NCI-H524 (cell line): ENCODE measurements at places on chromosomes 11 and 22.

DNA sequence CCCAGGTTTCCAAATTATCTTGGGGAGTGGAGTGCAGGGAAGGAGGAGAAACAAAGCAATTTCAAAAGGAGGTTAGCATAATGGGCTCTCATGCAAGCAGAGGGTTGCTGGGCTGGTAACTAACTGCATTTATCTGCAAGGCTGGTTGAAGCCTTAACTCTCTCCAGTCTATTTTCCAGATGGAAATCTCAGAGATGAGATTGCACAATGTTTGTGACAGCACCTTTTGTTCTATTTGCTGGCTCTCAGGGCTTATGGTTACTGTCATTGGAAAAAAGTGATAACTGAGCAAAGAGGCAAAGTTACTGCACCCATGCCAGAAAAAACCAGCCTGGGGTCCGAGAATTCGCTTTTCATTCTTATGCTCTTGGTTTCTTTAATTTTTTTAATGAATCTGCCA is 33.2 kb downstream of the ABCC8 start:
- DNase-seq = no peak

- peak; percentile 54 for DNase-seq
Observed at GRCh38 chr11:46382646-46383403, 1.4 kb downstream of the MDK start.

DNA sequence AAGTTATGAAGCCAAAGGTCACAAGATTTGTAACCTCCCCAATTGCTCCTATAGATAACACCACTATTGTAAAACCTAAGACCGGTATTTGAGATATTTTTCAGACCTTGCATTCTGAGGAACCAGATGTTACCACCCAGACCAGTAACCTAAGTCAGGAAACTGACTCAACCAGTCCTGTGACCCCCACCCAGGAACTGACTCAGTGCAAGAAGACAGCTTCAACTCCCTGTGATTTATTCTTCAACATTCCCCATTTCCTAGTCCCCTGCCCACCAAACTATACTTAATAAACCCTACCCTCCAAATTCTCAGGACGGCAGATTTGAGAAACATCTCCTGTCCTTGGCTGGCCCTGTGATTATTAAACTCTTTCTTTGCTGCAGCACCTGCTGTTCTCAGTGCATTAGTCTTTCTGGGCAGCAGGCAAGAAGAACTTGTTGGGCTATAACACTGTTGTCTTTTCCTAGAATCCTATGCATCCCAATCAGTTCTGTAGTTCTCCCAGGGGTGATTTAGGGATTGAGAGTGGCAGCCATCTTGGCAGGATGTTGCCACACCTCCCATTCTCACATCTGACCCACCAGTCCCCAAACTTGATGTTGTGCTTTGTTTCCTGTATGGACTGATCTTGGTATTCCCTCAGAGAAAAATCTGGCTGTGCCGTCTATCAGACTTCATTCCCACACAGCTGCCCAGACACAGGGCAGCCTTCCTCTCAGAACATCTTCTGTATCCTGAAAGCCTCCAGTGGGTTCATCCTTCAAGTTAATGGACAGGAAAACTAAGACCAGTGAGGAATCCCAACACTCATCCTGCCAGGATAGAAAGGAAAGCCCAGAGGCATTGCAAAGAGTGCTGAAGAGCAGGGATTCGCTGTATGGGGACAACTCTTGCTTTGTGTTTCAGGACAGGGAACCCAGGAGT is 104.0 kb downstream of the PDE2A start:
- DNase-seq = no peak

GRCh38 chr11:99781074-99781473 is 760.3 kb downstream of the CNTN5 start:
- no peak for DNase-seq

- no peak for DNase-seq
Observed at GRCh38 chr22:23527971-23528740, 51.9 kb downstream of the IGLL1 start.

- peak; percentile 36 for DNase-seq
Observed at GRCh38 chr22:25027959-25028840, 75.7 kb downstream of the KIAA1671 start.

DNA sequence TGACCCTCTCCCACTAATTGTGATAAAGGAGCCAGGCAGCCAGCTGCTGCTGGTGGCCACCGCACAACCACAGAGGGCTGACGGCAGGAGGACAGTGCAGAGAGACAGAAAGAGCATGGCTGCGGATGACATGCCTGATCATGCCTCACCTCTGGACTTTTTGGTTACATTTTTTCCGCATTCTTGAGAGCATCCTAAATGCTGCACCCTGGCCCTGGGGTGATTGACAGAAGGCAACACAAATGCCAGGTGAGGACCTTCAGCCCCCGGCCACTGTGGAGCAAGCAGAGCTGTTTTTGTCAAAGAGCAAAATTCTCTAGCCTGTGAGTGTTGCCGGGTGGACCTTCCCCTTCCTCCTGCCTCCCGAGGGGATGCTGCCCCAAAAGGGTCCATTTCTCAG is 78.5 kb downstream of the RPS6KA4 start:
- DNase-seq = no peak

DNA sequence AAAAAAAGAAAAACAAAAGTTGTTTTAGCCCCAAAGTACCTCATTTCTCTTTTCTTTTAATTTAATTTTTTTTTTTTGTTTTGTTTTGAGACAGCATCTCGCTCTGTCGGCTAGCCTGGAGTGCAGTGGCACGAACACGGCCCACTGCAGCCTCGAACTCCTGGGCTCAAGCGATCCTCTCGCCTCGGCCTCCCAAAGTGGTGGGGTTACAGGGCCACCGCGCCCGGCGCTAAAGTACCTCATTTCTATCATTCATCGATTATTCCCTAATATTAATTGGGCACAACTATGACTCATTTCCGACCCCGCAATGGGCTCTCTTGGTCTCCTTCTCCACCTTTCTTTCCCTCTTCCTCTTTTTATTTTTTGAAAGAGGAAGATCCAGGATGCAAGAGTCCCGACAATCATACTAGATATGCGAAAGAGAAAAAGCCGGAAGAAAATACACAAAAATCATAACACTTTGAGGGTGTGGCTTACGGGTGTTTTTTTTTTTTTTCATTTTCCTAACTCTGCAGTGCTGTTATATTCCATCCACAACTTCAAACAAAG is 475 bp upstream of the AIP start:
- no peak for DNase-seq

DNA sequence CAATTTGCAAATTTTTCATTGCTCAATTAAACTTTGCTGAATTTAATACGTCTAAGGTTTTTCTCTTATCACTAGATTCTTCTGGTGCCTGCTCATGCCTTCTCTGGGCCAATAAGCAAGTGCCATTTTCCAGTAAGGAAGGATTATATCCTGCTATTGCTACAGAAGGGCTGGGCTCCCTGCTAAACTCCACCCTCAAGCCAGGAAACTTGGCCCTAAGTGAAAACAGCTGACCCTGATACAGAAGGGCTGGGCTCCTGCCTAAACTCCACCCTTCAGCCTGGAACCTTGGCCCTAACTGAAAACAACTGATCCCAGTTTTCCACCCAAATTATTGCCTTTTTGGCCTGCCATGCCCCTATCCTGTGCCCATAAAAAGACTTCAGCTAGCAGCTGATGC is 385.3 kb downstream of the DYNC2H1 start:
- no peak for DNase-seq
